Esophagus squamous epithelium (tissue), 5 donors: ENCODE measurements at places on chromosomes 7 and 10.

DNA sequence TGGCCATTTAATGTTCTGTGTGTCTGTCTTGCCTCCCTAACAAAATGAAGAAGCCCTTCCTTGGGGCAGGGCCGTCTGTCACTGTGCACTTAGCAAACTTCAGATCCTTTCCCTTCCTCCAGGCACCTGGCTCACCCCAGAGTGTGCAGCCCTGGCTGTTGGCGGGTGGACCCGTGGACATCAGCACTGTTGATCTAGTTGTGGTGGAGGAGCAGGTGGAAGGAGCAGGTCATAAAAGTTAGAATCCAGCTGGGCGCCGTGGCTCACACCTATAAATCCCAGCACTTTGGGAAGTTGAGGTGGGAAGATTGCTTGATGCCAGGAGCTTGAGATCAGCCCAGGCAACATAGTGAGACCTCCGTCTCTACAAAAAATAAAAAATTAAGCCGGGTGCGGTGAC lies 12.7 kb downstream of the RAB19 start:
- DNase-seq: no peak

- no peak for DNase-seq
Measured at GRCh38 chr10:132397036-132397541, at the start of gene PWWP2B. Gene PWWP2B (plus strand): TSS chr10:132397200. CDS start chr10:132397227, 27 bp downstream.

- no peak for DNase-seq
Measured at GRCh38 chr10:34135515-34135914, 679.6 kb downstream of the PARD3 start.

- no peak for DNase-seq
Measured at GRCh38 chr7:507623-508300, 11.9 kb downstream of the PDGFA start.

DNA sequence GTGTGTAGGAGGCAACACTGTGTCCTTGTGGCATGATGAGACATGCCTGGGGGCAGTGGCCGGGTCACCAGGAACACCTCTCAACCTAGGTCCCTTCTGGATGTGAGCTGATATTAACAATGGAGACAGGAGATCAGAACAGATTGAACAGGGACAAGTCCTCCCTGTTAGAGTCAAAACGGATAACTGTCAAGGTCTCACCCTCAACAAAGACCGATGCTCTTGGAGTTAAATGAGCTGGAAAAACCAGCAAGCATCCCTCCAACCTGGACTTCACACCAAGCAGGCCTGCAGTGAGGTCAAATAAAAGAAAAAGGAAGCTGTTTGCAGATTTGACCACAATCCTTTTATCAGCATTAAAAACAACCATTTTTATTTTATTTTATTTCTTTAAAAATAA lies 49.0 kb downstream of the SLIT1 start:
- DNase-seq: no peak

GRCh38 chr10:89241486-89242344 lies 9.9 kb downstream of the LIPA start:
- no peak for DNase-seq

GRCh38 chr7:75686551-75686950 lies 52.2 kb downstream of the HIP1 start:
- DNase-seq: no peak

- DNase-seq: no peak
Measured at GRCh38 chr10:31623466-31623865, 304.4 kb downstream of the ZEB1 start.

GRCh38 chr7:37901236-37901827 lies 15.3 kb downstream of the SFRP4 start:
- DNase-seq: no peak

DNA sequence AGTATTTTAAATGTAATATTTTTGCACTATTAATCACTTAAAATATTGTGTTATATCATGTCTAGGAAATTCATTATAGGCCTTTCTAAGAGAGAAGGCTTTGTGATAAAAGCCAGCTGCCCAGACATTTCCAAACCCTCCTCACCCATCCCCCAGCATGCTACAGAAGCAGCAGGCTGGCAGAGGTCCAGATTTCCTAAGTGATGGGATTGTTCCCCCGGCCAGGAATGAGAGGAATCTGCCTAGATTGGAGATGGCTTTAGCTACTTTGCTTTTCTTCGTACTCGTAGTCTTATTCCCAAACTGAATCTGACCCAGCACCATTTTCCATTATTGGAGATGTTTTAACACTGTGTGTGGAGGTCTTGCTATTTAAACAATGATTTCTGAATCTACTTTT lies 29.4 kb downstream of the CDK14 start:
- DNase-seq: no peak

- DNase-seq: no peak
Measured at GRCh38 chr10:72012796-72013195, 48.6 kb downstream of the CHST3 start.

- no peak for DNase-seq
Measured at GRCh38 chr7:20539201-20539600, 76.3 kb upstream of the ABCB5 start.

DNA sequence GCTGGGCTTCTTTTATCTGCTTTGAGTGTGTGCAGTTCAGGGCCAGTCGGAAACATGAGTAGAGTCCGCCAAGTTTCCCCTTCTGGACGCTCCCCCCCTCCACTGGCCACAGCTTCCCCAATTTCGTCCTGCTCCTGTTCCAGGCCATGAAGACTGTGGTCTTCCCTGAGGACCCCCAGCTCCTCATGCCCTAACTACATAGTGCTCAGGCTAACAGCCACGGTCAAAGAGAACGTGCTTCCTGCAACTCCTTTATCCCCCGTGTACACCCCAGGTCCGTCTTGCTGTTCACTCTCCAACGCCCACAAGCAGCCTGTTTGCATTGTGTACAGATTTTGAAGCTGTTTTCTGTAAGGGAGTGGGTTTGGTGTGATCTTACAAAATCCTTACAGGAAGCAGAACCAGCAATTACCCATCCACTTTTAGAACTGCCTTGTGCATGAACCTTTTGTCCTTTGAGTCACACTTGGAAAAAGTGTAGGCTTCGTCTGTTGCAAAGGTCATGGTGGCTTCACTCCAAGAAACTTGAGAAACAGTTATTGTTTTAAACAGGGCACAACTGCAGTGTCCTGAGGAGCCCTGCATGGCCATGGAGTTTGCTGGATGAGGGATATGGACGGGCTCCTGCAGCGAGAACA lies 77.0 kb upstream of the FAM20C start:
- DNase-seq: no peak

DNA sequence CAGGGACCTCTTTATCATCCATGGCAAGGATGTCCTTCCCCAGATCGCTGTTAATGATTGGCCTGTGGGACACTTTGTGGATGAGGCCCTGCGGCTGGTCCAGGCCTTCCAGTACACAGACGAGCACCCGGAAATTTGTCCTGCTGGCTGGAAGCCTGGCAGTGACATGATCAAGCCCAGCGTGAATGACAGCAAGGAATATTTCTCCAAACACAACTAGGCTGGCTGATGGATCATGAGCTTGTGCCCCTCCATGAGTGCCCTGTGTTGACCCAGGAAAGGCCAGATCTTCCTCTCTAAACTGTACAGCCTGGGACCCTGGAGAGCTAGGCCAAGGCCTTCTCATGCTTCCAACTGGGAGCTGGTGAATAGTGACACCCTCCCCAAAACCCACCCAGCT lies 124.1 kb downstream of the CUL2 start:
- DNase-seq: no peak

GRCh38 chr7:116171094-116171493 lies 39.2 kb upstream of the TES start:
- no peak for DNase-seq

GRCh38 chr7:155513543-155514285 lies 32.6 kb downstream of the CNPY1 start:
- no peak for DNase-seq

DNA sequence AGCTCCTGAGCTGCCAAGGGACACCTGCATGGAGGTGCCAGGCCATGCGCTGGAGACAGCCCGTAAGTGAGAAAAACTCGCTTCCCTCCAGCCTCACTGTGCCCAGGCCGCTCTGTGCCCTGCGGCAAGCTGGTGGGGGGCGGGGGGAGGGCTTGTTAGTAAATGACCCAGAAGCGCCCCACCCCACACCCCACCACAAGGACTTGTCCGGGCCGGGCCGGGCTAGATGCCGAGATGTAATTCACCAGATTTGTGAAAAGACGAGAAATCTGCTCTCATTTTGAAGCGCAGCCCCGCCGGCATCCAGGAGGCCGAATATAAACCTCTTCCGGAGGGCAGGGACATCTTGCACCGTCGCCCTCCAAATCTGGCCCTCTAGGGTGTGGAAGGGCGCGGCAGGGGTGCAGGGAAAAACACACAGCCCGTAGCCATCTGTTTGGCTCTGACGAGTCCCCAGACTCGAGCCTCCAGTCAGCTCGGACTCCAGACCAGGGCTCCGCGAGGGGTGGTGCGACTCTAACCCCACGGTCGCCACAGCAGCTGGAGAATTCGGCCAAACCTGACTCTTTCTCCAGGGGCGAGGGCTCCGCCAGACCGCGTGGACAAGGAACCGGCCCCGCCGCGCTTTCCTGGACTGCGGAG lies 14.8 kb downstream of the TLX1 start:
- DNase-seq: no peak

DNA sequence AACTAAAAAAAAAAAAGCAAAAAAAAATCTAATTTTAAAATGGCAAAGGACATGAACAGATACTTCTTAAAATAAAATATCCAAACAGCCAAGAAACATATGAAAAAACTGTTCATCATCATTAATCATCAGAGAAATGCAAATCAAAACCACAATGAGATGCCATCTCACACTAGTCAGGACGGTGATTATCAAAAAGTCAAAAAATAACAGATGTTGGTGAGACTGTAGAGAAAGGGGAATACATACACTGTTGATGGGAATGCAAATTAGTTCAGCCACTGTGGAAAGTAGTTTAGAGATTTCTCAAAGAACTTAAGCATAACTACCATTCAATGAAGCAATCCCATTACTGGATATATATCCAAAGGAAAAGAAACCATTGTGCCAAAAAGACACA lies 30.2 kb downstream of the COBL start:
- DNase-seq: no peak

- DNase-seq: no peak
Measured at GRCh38 chr10:77673101-77673500, 35.5 kb upstream of the KCNMA1 start.

GRCh38 chr10:132910901-132911785 lies 31.2 kb downstream of the CFAP46 start:
- no peak for DNase-seq

DNA sequence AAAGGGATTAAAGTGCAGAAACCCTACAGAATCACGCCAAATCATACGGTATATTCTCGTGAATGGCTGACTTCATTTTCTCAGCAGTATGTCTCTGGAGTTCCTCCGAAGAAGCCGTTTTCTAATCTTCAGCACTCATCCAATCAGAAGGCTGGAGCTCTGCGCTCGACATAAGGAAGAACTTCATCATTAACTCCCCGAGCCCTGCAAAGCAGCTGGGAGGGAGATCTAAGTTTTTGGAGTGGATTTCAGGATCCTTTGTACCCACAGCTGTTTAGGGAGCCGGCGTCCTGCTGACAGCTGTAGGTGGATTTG lies 40.7 kb upstream of the SDK1 start:
- no peak for DNase-seq

DNA sequence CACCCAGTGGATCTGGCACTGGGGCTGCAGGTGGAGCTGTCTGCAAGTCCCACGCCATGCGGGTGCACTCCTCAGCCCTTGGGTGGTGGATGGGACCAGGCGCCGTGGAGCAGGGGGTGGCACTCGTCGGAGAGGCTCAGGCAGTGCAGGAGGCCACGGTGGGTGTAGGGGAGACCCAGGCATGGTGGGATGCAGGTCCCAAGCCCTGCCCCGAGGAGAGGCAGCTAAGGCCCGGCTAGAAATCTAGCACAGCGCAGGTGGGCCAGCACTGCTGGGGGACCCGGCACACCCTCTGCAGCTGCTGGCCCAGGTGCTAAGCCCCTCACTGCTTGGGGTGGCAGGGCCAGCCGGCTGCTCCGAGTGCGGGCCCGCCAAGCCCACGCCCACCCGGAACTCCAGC lies 25.7 kb downstream of the HTR7 start:
- DNase-seq: no peak

DNA sequence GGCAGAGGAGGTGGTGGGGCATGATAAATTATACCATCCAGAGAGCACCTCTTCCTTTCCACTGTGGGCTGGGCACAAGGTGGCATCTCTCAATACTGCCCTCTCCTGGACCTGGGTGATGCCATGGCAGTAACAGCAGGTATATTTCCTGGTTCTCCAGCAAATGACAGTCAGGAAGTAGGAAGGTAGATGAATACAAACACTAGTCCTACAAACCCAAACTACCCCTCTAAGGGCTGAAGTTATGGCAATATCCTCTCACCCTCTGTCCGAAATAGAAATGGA lies 1004.9 kb downstream of the KCNMA1 start:
- DNase-seq: no peak

GRCh38 chr10:66627156-66627555 lies 298.7 kb upstream of the LRRTM3 start:
- no peak for DNase-seq

- no peak for DNase-seq
Measured at GRCh38 chr7:71896535-71896934, 515.6 kb downstream of the CALN1 start.

DNA sequence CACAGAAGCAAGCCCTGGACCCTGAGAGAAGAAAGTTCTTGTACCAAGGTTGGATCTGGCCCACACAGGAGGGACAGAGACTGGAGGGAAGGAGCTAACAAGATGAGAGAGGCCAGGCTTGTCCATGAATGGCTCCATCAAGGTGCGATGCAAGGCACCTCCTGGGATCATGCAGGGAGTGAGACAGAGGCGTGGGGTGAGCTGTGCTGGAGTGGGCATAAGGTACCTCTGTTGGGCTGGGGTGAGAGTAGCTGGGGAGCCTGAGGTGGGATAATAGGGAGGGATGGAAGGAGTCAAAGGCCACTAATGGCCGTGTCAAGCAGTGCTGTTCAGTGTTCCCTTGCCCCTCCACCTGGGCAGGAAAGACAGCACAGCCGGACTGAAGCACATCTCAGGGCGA lies 9.9 kb downstream of the TMEM72 start:
- no peak for DNase-seq

- no peak for DNase-seq
Measured at GRCh38 chr10:124627866-124628675, 116.1 kb downstream of the FAM53B start.

DNA sequence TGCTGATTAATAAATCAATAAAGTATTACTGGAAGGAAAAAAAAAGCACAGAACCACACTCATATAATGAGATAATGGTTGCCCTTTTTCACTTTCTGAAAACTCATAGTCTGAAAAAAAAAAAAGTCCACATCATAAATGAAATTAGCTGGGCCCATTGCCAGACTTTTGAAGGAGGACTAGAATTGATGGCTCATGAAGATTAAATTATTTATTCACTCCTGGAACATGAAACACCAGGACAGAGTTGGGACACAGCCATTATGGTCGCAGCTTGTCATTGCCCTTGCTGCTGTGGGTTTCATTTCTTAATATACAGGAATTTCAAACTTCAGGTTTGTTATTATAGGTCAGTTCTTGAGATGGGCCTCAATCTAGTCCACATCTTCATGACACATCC lies 91.9 kb downstream of the CNTNAP2 start:
- DNase-seq: no peak

GRCh38 chr10:12634621-12634931 lies 285.2 kb downstream of the CAMK1D start:
- no peak for DNase-seq

GRCh38 chr7:140876519-140877248 lies 48.0 kb downstream of the BRAF start:
- no peak for DNase-seq
